ENCODE measurements at places on chromosomes 2 and 18.
A peak's percentile ranks its signal among the peaks of the same experiment; 100 is the strongest.

DNA sequence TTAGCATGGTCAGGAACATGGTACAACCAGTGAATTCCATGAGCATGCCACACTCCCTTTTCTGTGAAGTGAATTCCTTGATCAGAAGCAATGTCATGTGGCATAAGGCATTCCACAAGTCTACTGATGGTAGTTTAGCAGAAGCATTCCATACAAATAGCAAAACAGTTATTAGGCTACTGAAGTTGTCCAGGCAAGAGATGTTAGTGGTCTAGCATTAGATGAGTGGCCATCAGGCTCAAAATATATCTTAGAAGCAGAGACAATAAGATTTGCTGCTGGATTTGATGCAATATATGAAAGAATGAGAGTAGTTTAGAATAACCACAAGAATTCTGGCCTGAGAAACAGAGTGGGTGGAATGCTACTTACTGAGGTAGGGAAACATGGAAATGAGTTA, 355.3 kb upstream of the NRXN1 start:
- DNase-seq: no peak

- DNase-seq: no peak
Observed at GRCh38 chr2:203105996-203106395, 91.3 kb downstream of the NBEAL1 start.

DNA sequence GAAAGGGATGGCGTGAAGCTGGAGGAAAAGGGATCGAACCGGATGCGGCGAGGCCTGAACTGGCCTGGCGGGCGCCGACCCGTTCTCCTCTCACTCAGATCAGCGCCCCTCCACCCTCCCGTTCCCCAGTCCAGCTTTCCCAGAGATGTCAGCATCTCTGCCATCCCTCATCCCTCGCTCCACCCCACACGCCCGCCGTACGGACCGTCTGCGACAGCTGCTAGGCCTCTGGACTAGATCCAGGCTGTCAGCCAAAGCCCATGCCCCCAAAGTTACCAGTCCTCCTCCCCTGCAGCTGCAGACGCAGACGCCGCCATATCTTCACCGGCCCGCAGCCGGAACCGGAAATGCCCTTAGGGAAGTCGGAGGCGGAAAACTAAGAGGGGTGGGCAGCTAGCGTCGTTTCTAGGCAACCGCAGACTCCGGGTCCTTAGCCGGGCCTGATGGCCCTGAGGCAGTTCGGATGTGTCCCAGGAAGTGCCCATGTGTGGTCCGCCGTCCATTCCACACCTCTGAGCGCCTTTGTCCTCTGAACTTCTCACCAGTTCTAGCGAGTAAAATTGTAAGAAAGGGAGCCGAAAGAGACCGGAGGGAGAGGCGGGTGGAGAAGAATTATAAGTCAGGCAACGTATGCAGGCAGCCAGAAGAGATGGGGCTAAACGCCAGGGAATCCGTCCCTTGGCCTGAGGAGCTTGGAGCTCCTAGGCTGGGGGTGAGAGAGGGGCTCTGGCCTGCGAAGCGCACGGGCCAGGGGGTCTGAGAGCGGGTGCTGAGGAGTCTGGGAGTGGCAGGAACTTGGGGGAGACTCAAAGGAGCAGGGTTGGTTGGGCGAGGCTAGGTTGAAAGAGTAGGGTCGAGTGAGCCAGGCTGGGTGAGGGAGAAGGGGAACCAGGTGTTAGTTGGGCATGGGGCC, at the start of the genes RNF25 and STK36:
Gene RNF25, minus strand, starts transcription at position 349 of the 913 bp plus-strand sequence. Its CDS starts 32 bp downstream, at position 317.
Gene STK36, plus strand, starts transcription at position 433 of the 913 bp plus-strand sequence. CDS start 744 bp downstream, outside the sequence.
- peak; percentile 85 for DNase-seq

DNA sequence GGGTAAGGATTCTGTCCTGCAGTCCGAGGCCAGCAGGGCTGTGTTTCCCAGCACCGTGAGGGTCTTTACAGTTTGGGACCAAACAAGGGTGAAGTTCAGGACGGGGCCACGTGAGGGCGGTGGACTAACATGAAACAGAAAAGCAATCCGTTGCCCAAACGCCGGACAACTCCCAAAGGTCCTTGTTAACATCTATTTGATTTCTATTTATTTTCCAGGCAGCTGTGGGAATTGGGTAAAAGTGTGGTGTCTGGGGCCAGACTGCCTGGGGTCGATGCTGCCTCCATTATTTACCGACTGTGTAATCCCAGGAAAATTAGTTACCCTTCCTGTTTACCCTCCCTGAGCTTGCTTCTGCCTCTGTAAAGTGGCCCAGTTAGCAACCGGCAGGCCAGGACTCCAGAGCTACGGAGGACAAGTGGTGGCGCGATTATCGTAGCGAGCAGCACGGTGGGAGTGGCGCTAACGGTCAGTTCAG, 66.3 kb upstream of the TCF7L1 start:
- peak; percentile 19 for DNase-seq

GRCh38 chr2:19442731-19443130, 84.3 kb upstream of the OSR1 start:
- no peak for DNase-seq

GRCh38 chr18:74831571-74832250, 234.0 kb downstream of the ZNF407 start:
- no peak for DNase-seq

GRCh38 chr2:209387389-209387788, 36.5 kb upstream of the MAP2 start:
- DNase-seq: no peak

- no peak for DNase-seq
Observed at GRCh38 chr2:201709049-201709448, 10.6 kb upstream of the MPP4 start.

- no peak for DNase-seq
Observed at GRCh38 chr2:210662560-210662959, 106.2 kb downstream of the CPS1 start.

DNA sequence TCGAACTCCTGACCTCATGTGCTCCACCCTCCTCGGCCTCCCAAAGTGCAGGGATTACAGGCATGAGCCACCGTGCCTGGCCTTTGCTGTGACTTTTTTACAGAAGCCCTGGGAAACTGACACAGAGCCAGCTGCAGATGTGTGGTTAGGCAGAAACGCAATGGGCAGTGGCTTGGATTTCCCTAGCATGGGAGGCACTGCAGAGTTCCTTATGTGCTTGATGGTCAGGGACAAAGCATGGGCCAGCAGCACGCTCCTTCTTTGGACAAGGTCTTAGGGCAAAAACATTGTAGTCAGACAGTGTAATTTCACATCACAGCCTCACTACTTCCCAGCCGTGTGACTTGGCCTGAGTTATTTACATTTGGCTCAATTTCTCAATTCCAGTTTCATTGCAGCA, 153.9 kb downstream of the RNF144A start:
- DNase-seq: no peak
